RPMI8226 (cell line): ENCODE measurements at places on chromosomes 11 and 22.

DNA sequence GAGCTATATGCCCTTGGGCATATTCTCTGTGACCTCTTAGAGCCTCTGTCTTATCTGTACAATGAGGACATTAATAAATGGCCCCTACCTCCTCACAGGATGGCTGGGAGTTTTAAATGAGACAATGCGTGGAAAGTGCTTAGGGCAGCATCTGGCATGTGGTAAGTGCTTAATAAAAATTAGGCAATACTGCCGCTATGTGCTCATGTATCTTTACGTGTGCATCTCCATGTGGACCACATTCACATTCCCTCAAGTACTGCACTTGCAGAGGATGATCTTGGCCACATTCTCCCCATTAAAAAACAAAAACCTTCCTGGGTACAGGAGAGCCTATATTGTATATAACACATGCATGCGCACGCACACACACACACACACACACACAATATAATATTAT lies 19.1 kb upstream of the BSX start:
- no peak for DNase-seq

DNA sequence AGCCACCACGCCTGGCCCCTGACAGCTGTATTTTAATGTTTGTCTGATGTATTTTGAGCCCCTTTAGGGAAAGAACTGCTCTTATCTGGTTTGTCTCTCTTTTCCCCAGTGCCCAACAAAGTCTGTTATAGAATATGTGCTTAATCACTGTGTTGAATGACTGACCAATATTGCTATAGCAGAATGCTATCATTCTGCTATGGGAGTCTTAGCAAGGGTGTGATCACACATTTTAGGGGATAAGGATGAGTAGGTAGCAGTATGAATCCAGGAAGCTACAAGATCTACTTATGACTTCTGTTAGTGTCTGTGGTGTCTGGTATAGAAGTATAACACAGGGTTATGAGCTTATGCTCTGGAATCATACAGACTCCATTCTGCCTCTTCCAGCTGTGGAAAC lies 117.5 kb upstream of the RRM1 start:
- DNase-seq = no peak

- DNase-seq = no peak
These were observed 91.5 kb downstream of the PHF21B start for GRCh38 chr22:44918166-44918924.

DNA sequence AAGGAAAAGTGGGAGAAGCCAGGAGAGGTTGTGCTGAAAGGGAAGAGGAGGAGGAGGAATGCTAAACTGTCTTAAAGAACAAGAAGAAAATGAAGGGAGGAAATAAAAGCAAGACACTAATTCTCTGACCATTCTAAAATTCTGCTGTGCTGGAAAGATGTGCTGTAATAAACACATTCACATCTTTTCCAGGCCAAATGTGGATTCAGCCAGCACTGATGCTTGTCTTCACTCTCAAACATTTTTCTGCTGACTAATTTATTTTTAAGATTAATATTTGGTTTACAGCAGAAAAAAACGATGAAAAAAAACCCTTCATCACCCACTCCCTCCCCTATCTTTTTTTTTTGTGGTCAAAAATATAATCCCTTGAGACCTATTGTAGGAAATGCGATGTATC lies 223.6 kb downstream of the SWAP70 start:
- no peak for DNase-seq

- DNase-seq = no peak
These were observed 3.0 kb upstream of the RFPL3 start for GRCh38 chr22:32354360-32355351.

DNA sequence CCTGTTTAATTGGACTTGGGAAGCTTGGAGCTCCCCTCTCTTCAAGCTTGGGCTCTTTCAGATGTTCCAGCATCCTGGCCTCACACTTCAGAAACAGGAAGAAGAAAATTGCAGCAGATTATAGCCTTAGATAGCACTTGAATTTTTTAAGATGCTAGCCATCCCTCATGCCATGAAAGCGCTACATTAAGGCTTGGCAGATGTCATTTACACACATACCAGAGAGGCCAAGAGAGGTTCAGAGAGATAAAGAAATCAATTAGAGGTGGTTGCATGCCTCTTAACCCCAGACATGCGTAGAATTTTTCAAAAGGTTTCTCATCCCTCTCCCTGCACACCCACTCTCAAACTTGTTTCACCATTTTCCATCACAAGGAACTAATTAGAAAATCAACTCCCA lies 31.9 kb upstream of the DBX1 start:
- DNase-seq = no peak

GRCh38 chr22:49779211-49779610 lies 48.5 kb downstream of the BRD1 start:
- no peak for DNase-seq

GRCh38 chr11:57324154-57324885 lies 432 bp downstream of the TNKS1BP1 start:
- DNase-seq = peak; percentile 48

DNA sequence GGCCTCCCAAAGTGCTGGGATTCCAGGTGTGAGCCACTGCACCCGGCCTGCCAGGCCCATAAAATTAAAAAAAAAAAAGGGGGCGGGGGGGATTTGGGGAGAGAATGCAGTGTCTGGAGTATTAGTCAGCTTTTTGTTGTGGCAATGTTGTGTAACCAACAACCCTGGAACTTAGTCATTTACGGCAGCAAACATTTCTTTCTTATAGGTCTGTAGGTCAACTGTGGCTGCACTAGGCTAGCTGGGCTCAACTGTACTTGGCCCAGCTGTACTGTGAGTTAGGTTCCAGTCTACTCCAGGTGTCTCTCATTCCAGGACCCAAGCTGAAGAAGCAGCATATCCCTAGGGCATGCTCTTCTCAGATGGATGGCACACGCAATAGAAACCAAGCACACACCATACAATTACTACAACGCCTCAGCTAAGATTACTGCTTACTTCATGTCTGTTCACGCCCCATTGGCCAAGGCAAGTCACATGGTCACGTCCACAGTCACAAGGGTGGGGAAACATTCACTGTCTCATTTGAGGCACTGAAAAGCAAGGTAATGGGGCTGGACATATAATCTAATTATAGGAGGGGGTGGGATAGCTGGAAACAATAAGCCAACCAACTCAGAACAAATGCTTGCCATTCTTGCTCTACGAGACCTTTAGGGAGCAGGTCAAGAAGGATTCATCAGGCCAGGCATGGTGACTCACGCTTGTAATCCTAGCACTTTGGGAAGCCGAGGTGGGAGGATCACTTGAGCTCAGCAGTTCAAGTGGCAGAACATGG lies 10.4 kb upstream of the SPINDOC start:
- DNase-seq = no peak

DNA sequence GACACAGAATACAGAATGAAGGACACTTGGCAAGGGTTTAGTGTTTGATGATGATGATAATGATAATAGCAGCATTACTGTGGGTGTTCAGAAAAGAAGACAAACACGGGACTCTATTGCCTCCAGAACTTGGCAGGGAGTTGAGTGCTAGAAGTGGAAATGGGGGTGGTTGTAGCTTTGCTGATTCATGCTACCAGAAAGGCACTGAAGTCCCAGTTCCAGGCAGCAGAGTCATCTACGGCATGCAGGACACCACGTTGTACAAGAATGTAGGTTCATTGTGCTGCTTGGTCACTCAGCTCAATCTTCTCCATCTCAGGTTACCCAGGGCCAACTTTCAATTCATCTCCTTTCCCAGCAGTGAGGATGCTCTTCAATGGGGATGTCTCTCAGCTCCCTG lies 115.7 kb downstream of the NTM start:
- no peak for DNase-seq

DNA sequence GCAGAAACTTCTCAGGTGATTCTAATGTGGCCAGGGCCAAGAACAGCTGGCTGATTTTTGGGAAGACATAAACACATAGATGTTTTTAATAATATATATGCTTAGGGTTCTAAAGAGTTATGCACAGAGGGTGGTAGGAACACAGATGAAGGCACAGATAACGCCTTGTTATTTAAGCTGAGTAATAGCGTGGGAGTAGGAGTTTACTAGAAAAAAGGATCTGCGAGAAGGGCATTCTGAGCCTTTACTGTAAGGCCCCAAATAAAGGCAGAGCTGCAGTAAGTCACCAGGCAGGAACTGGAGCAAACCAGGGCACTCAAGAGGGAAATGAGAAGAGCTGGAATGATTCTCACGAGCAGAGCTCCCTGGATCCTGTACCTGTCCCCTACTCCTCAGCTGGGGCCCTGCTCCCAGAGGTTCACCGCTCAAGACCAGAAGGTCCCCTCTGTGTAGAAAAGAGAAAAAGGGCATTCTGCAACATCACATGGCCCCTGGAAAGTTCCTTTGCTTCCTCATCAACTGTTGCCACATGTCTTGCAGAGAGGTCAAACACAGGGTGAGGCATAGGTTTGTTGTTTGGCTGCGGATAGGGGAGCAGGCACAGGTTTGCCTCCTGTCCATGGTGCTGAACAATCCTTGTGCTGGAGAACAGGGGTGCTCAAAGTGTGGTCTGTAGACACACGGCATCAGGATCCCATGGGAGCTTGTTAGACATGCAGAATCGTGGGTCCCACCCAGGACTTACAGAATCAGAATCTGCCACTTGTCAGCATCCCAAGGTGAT lies 125.7 kb downstream of the TENM4 start:
- DNase-seq = peak; percentile 31

DNA sequence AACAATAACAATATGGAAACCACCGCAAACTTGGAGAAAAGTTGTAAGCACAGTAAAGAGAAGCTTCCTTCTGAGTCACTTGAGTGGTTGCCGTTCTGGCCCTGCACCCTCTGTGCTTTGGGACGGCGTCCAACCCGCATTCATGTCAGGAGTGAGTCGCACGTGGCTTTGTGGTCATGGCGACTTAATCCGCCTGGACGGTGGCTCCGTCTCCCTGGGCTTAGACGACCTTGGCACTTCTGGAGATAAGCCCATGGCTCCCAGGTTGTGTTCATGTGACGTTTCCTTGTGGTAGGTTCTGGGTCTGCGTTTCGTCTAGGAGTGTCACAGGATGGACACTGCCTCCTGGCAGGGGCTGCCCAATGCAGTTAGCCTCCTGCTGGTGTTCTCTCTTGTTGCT lies 40.5 kb downstream of the TPCN2 start:
- no peak for DNase-seq

- DNase-seq = peak; percentile 57
These were observed 537 bp downstream of the EP300 start for GRCh38 chr22:41092847-41093411.

GRCh38 chr11:43788421-43788820 lies 92.2 kb upstream of the ALKBH3 start:
- DNase-seq = no peak

- no peak for DNase-seq
These were observed 34.2 kb upstream of the LMO1 start for GRCh38 chr11:8297781-8298440.

GRCh38 chr11:95559899-95560298 lies 229.7 kb downstream of the FAM76B start:
- no peak for DNase-seq

GRCh38 chr11:75491465-75491864 lies 34.3 kb downstream of the GDPD5 start:
- DNase-seq = no peak

GRCh38 chr11:130020323-130020722 lies 17.7 kb upstream of the PRDM10 start:
- no peak for DNase-seq

- DNase-seq = no peak
These were observed 5.8 kb downstream of the DDIAS start for GRCh38 chr11:82907371-82907770.

GRCh38 chr11:119776031-119776636 lies 47.1 kb upstream of the NECTIN1 start:
- no peak for DNase-seq

- no peak for DNase-seq
These were observed 127.0 kb upstream of the SERPIND1 start for GRCh38 chr22:20646906-20647305.

- DNase-seq = no peak
These were observed 8.2 kb downstream of the PHF21B start for GRCh38 chr22:45001653-45002052.

- no peak for DNase-seq
These were observed 169.4 kb downstream of the OPCML start for GRCh38 chr11:133362916-133363315.

GRCh38 chr11:72222106-72222891 lies 2.3 kb upstream of the INPPL1 start:
- no peak for DNase-seq

GRCh38 chr11:94513091-94513490 lies 830 bp downstream of the C11orf97 start:
- DNase-seq = no peak

DNA sequence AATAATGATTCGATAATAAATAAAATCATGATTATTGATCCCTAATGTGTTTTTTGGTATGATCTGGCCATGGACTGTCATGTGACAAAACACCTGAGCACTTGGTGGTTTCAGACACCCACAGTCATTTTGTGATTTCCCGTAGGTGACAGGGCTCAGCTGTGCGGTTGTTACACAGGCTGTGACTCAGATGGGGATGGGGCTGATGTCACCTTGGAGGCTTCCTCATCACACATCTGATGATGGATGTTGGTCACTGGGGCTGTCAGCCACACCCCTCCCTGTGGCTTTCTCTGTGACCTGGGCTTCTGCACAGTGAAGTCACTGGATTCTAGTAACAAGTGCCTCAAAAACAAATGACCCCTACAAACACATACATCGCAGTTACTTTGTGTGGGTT lies 995.1 kb downstream of the BRD1 start:
- DNase-seq = no peak

DNA sequence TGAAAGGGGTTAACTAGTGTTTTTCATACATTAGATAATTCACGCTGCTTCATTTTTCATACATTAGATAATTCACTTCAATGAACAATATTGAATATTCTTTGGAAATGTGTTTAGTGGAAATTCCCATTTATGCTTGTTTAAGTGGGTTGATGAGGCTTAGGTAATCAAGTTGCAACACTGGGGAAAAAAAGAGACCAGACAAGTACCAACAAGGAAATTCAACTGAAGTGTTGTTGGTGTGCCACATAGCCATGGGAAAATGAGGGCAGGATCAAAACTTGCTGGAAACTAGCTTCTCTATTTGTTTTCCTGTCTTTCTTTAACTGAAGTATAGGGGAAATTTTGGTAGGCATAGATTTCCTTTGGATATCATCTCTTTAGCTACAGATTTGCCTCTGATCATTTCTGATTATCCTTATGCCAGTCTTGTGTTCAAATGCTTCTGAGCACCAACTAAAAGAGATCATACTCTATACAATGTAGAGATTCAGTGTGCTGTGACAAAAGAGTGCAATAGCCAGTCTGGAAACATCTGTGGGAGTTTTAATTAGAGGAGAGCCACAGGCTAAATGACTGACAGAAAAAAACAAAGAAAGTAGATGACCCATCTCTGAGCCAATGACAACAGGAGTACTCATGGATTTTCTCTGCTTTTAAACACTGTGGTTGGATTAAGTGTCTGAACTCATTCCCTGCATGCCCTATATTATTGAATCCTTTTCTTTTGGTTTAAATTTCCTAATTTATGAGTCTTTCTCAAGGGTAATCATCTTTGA lies 67.6 kb upstream of the CTSC start:
- no peak for DNase-seq

GRCh38 chr11:68598816-68599653 lies 85.3 kb upstream of the GAL start:
- no peak for DNase-seq

DNA sequence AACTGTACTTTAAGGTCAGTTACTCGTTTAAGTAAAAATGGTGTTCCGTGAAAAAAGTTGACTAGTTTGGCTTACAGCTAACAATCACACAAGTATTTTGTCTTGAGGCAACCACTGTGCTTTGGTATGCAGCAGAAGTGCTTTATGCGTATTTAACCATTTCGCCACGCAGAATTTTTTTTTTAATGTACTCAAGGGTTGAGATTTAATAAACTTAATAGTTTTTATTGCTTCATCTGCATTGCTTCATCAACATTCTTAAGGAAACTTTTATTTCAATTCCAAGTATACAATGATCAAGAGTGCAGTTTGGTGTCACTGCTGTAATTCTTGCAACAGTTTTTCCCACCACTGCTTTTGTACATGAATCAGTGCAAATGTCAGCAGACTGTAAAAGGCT lies 66.4 kb downstream of the ZNRF3 start:
- DNase-seq = no peak
